Activated CD8-positive, alpha-beta memory T cell treated with anti-CD3 and anti-CD28 coated beads, Interleukin-2, amount 10 ng/mL, durations not matched to agents 7 days and 5 days (primary cell): ENCODE measurements at places on chromosomes 5 and 9.

DNA sequence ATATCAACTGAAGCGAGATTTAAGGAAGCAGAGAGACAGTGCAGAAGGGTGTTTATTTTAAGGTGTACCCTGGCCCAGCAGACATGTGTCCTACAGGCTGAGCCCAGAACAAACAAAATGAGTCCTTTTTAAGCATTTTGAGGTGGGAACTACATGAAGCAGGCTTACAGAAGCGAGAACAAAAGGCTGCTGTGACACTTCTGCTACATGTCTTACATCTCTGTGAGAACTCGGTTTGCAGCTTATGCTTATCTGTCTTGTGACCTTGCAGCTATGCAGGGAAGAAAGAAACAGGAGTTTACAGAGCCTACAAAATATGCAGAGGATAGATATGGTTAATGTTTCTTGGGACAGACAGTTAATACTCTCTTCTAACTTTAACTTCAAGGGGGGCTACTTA lies 295.9 kb downstream of the CEMIP2 start:
- no peak overlapping the region for H3K27ac ChIP-seq
- H3K36me3 ChIP-seq = no peaks in the 10 kb centered on the region
- no peaks in the 10 kb centered on the region for H3K4me1 ChIP-seq
- no peak overlapping the region for H3K4me3 ChIP-seq

- H3K4me1 ChIP-seq = no peaks in the 10 kb centered on the region
- no peak for DNase-seq
- H3K36me3 ChIP-seq = no peaks in the 10 kb centered on the region
- H3K27ac ChIP-seq = no peak overlapping the region
These were observed 10.4 kb upstream of the C5orf63 start for GRCh38 chr5:127083711-127084110.

- H3K4me1 ChIP-seq = no peaks in the 10 kb centered on the region
- H3K36me3 ChIP-seq = no peaks in the 10 kb centered on the region
- H3K27ac ChIP-seq = no peak overlapping the region
These were observed 318.0 kb downstream of the ADAMTS6 start for GRCh38 chr5:65163698-65164097.

DNA sequence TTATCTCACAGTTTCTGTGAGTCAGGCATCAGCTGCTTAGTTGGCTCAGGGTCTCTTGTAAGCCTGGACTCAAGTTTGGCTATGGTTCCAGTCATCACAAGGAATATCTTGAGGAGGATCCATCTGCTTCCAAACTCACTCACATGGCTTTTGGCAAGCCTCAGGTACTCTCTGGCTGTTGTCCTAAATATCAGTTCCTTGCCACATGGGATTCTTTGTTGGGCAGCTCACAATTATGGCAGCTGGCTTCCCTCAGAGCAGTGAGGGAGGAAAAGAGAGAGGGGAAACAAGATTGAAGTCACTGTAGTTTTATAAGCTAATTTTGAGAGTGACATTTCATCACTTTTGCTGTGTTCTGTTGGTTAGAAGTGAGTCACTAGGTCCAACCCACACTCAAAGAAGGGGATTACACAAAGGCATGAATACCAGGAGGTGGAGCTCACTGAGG lies 144.5 kb downstream of the GCNT1 start:
- H3K36me3 ChIP-seq = peaks cover 5% of the 10 kb centered on the region
- DNase-seq = no peak
- H3K4me1 ChIP-seq = peaks cover 8% of the 10 kb centered on the region

DNA sequence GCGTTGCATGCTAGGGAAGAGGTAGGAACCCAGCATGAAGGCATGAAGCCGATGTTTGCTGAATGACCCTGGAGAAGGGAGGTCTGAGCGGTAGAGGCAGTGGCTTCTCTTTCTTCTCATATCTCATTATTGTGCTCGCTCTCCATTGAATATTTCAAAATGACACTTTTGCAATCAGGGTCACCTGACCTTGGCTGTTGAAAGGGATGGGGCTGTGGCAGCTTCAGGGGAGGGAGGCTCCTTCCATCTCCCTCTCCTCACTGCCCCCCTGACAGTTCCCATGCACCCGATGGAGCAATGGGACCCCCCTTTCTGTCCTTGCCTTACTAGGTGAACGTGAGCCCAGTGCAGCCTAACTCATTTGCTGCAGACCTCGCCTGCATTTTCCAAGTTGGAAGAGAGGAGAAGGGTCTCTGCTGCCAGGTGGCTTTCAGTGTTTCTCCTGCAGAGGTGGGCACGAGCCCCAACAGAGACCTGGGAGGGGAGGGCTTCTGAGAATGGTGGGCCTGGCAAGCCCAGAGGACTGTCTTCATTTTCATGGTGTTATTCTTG lies 17.9 kb downstream of the STC2 start:
- H3K27ac ChIP-seq = no peak overlapping the region
- H3K4me1 ChIP-seq = no peaks in the 10 kb centered on the region
- H3K27me3 ChIP-seq = peaks cover 54% of the 10 kb centered on the region
- H3K36me3 ChIP-seq = peaks cover 1% of the 10 kb centered on the region

- H3K4me3 ChIP-seq = no peak overlapping the region
- no peaks in the 10 kb centered on the region for H3K4me1 ChIP-seq
- no peaks in the 10 kb centered on the region for H3K27me3 ChIP-seq
- DNase-seq = no peak
These were observed 393.8 kb upstream of the MEF2C start for GRCh38 chr5:89276566-89277305.

GRCh38 chr5:167877114-167877722 lies 414.2 kb upstream of the WWC1 start:
- no peaks in the 10 kb centered on the region for H3K4me1 ChIP-seq
- no peaks in the 10 kb centered on the region for H3K36me3 ChIP-seq
- no peaks in the 10 kb centered on the region for H3K27me3 ChIP-seq
- H3K27ac ChIP-seq = no peak overlapping the region
- DNase-seq = no peak

- no peaks in the 10 kb centered on the region for H3K36me3 ChIP-seq
- peaks cover 8% of the 10 kb centered on the region for H3K4me1 ChIP-seq
- DNase-seq = peak; percentile 55
- peak within 1 kb of the TSS; percentile 60 for H3K4me3 ChIP-seq
These were observed at the start of gene TRPM6 for GRCh38 chr9:74887041-74887980. TSS of gene TRPM6 (minus strand) at chr9:74887921. CDS start at chr9:74887856, 65 bp downstream.

- no peak for DNase-seq
- H3K27me3 ChIP-seq = peaks cover 3% of the 10 kb centered on the region
- no peaks in the 10 kb centered on the region for H3K36me3 ChIP-seq
- H3K4me1 ChIP-seq = peaks cover 20% of the 10 kb centered on the region
- peak overlapping the region; percentile 76 for H3K4me3 ChIP-seq
- H3K27ac ChIP-seq = peak overlapping the region; percentile 84
These were observed 177.3 kb downstream of the RAB3C start for GRCh38 chr5:58760222-58760621.

DNA sequence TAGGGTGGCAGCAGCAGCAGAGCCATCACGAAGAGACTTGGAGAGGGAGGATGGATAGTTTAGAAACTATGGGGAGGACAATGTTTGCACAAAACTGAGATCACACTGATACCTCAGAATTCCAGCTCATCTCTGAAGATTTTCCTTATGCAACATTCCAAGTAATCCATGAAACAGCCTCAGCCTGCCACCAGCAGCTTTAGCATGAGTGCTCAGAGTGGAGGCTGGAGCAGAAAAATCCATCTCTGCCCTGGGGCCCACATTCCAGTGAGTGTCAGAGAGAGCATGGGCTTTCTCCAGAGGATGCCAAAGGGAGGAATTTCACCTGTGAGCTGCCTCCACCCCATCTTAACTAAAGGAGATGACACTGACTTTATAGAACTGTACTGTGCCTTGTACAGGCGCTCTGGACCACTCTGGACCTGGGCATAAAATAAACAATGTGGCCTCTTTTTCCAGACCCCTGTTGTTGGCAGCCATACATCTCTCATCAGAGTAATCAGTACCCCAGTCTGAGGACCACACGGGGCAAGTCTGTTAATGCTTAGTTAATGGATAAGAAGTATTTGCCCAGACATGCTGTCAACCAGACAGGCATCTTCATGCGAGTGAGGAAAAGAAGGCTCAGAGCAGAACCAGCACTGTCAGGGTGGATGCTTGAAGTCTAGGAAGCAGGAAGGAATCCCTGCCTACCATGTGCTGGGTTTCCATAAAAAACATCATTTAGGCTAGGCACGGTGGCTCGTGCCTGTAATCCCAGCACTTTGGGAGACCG lies 440.9 kb downstream of the ENC1 start:
- H3K4me1 ChIP-seq = peaks cover 18% of the 10 kb centered on the region
- H3K27me3 ChIP-seq = peaks cover 12% of the 10 kb centered on the region

GRCh38 chr5:133247881-133248624 lies 196.2 kb downstream of the HSPA4 start:
- no peak overlapping the region for H3K4me3 ChIP-seq
- no peak overlapping the region for H3K27ac ChIP-seq
- H3K27me3 ChIP-seq = no peaks in the 10 kb centered on the region
- H3K4me1 ChIP-seq = peaks cover 19% of the 10 kb centered on the region
- H3K36me3 ChIP-seq = no peaks in the 10 kb centered on the region
- DNase-seq = no peak

DNA sequence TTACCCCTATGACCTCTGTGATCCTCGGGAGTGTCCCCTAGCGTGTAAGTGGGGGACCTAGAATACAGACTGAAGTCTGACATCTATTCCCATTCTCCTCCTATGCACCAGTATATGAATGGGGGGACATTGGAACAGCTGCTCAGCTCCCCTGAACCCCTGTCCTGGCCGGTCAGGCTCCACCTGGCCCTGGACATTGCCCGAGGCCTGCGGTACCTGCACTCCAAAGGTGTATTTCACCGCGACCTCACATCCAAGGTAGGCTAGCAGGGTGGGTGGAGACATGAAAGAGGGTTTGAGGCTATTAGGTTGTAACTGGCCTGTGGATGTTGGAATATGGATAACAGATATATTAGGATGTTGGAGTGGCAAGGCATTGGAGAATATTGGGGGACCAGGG lies 1.7 kb downstream of the TESK1 start:
- H3K27ac ChIP-seq = no peak overlapping the region
- no peaks in the 10 kb centered on the region for H3K27me3 ChIP-seq
- peaks cover 34% of the 10 kb centered on the region for H3K4me1 ChIP-seq
- no peak for DNase-seq
- peaks cover 11% of the 10 kb centered on the region for H3K36me3 ChIP-seq

DNA sequence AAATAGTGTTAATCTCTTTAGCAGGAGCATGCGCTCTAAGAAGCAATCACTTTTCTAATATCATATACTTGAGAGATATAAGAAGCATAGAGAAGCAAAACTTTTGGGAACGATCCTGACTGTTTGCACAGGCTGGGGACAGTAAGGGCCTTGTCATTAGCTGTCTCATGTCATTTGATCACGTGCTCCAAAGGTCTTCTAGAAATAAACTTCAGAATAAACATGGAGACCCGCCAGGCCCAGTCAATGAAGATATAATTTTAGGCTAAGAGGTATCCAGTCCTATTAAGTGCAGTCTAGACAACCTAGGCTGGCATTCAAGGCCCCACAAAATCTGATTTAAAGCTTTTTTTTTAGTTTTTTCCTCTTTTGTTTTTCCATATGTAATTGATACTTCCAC lies 111.0 kb upstream of the APC start:
- DNase-seq = no peak
- H3K4me1 ChIP-seq = no peaks in the 10 kb centered on the region
- H3K36me3 ChIP-seq = no peaks in the 10 kb centered on the region
- no peak overlapping the region for H3K27ac ChIP-seq

GRCh38 chr5:174329738-174330137 lies 284.2 kb downstream of the NSG2 start:
- H3K36me3 ChIP-seq = no peaks in the 10 kb centered on the region
- DNase-seq = no peak
- no peaks in the 10 kb centered on the region for H3K4me1 ChIP-seq
- no peak overlapping the region for H3K27ac ChIP-seq

- no peak for DNase-seq
- peak overlapping the region; percentile 97 for H3K4me3 ChIP-seq
- H3K27ac ChIP-seq = peak overlapping the region; percentile 76
- H3K4me1 ChIP-seq = peaks cover 38% of the 10 kb centered on the region
- H3K36me3 ChIP-seq = peaks cover 13% of the 10 kb centered on the region
- H3K27me3 ChIP-seq = no peaks in the 10 kb centered on the region
These were observed 984 bp upstream of the RAD23B start for GRCh38 chr9:107281922-107282667.

- H3K27me3 ChIP-seq = no peaks in the 10 kb centered on the region
- H3K27ac ChIP-seq = no peak overlapping the region
- H3K4me1 ChIP-seq = peaks cover 15% of the 10 kb centered on the region
- peaks cover 4% of the 10 kb centered on the region for H3K36me3 ChIP-seq
- H3K4me3 ChIP-seq = no peak overlapping the region
- DNase-seq = no peak
These were observed 181.6 kb downstream of the CD180 start for GRCh38 chr5:67014957-67015400.

DNA sequence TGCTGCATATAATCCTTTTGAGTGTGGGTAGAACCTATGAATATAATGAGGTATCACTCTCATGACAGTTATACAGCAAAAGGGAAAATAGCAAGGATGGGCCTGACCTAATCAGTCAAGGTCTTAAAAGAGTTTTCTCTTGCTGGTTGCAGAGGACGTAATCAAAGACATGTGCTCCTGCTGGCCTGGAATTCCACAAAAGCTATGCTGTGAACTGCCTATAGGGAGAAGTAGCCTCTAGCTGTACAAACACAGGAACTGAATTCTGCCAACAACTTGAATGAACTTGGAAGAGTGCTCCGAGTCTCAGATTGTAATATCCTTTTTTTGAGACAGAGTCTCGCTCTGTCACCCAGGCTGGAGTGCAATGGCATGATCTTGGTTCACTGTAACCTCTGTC lies 195.6 kb downstream of the PLK2 start:
- no peak overlapping the region for H3K4me3 ChIP-seq
- no peaks in the 10 kb centered on the region for H3K4me1 ChIP-seq
- no peak for DNase-seq
- no peak overlapping the region for H3K27ac ChIP-seq
- H3K27me3 ChIP-seq = no peaks in the 10 kb centered on the region

DNA sequence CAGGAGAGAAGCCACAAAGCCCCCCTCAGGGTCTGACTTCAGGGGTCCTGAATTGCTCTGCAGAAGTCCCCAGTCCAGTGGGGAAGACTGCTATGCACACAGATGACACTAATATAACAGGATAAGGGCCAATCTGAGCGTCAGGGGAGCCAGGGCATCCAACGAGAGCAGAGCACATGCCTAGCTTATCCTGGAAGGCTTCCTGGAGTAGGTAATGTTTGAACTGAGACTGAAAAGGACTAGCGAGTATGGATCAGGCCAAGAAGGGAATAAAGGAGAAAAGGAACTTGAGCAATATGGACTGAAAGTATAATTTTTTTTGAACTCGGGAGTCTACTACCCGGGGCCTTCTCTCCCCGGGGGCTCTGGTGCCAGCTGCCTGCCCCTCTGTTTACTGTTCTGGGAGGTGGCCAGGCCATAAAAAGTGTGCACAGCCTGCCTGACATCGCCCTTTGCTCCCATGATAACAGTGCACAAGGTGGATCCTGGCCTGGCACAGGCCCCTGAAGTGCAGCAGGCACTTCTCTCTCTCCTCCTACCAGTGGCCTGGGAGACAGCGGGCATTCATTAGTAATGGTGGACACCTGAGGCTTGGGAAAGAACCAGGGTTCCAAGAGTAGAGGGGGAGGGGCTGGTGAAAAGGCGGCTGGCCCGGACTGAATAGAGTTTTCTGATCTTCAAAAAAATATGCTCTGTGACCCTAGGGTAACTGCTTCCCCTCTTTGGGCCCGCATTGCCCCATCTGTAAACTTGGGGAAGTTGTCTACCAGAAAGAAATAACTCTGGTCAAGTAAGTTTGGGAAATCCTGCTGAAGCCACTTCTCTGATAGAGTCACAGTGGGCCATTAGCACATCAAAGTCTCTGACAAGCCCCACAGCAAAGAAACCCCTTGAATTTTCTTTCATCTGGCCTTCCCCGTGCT lies 4.6 kb upstream of the SLC6A7 start:
- H3K4me3 ChIP-seq = no peak overlapping the region
- no peaks in the 10 kb centered on the region for H3K4me1 ChIP-seq
- peaks cover 55% of the 10 kb centered on the region for H3K27me3 ChIP-seq
- DNase-seq = no peak
- H3K36me3 ChIP-seq = no peaks in the 10 kb centered on the region

- H3K36me3 ChIP-seq = peaks cover 2% of the 10 kb centered on the region
- H3K4me3 ChIP-seq = no peak overlapping the region
- H3K4me1 ChIP-seq = peaks cover 4% of the 10 kb centered on the region
- H3K27ac ChIP-seq = no peak overlapping the region
- H3K27me3 ChIP-seq = no peaks in the 10 kb centered on the region
These were observed 186.3 kb downstream of the AOPEP start for GRCh38 chr9:94912700-94913249.
